ENCODE measurements at places on chromosomes 1 and 21.

GRCh38 chr1:41282679-41283317 is 40.7 kb upstream of the SCMH1 start:
- H3K27me3 ChIP-seq = no peaks in the 10 kb centered on the region
- no peaks in the 10 kb centered on the region for H3K36me3 ChIP-seq
- no peak overlapping the region for H3K27ac ChIP-seq
- DNase-seq = no peak

DNA sequence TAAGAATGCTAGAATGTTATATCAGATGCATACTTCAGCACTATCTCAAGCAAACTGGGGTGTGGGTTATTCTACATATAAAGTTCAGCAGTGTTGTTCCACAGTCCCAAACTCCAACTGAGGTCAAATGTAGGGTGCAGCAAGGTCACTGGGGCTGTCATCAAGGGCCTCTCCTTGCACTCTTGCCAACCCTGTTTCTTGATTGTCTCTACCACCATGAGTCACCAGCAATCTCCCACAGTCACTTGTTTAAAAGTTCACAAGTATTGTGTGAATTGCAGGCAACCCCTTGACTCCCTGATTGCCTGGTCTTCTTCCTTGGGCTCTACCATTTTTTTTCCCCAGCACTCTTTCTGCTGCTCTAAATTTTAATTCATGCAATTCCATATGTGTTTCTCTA is 10.6 kb downstream of the METTL18 start:
- peaks cover 12% of the 10 kb centered on the region for H3K27me3 ChIP-seq
- no peaks in the 10 kb centered on the region for H3K4me1 ChIP-seq
- H3K27ac ChIP-seq = no peak overlapping the region
- no peak overlapping the region for H3K4me3 ChIP-seq
- H3K36me3 ChIP-seq = no peaks in the 10 kb centered on the region

- no peak overlapping the region for H3K4me3 ChIP-seq
- peaks cover 5% of the 10 kb centered on the region for H3K27me3 ChIP-seq
- no peaks in the 10 kb centered on the region for H3K4me1 ChIP-seq
These were observed 6.8 kb upstream of the TRNP1 start for GRCh38 chr1:26986658-26987057.

DNA sequence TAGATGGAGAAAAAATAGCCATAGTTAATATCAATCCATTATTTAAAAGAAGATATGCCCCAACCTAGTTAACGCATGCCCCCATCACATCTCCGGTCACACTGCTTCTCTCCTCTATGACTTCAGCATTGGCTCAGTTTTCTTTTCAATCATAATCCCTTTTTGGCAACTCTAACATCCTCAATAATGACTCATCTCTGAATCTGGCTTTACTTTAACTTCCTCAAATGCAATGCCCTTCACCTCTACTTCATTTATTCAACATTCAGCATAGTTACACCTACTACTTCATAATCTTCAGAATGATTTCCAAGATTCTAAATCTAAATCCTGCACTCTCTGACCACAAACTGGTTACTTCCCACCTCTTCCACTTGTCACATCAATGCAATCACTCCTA is 417.3 kb downstream of the USH2A start:
- H3K4me1 ChIP-seq = no peaks in the 10 kb centered on the region
- H3K36me3 ChIP-seq = no peaks in the 10 kb centered on the region
- H3K27ac ChIP-seq = no peak overlapping the region

DNA sequence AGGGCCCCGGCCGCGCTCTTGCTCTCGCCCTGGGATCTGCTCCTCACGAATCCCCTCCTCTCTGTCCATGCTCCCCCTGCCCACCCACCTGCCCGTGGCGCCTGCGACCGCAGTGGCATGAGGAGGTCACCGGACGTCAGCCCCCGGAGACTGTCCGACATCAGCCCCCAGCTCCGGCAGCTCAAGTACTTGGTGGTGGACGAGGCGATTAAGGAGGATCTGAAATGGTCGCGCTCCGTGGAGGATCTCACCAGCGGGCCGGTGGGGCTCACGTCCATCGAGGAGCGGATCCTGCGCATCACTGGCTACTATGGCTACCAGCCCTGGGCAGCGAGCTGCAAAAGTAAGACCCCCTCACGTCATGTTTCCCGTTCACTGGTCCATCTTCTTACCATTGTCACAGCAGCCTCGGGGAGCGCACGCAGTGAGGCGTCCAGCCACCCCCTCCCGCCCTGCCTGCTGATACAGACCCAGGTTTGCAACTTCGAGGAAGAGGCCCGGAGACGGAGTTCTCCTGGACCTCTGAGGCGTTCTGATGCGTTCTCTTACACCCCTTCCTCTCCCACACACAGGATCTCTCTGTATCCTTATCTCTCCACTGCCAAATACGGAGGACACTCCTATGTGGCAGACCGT is 1.1 kb downstream of the SLC35F3 start:
- peaks cover 9% of the 10 kb centered on the region for H3K27me3 ChIP-seq
- DNase-seq = no peak
- H3K4me3 ChIP-seq = no peak overlapping the region
- no peak overlapping the region for H3K27ac ChIP-seq

GRCh38 chr1:40090652-40091355 is 6.2 kb downstream of the PPT1 start:
- peaks cover 6% of the 10 kb centered on the region for H3K36me3 ChIP-seq
- no peaks in the 10 kb centered on the region for H3K4me1 ChIP-seq
- no peak for DNase-seq
- no peaks in the 10 kb centered on the region for H3K27me3 ChIP-seq
- H3K27ac ChIP-seq = no peak overlapping the region

DNA sequence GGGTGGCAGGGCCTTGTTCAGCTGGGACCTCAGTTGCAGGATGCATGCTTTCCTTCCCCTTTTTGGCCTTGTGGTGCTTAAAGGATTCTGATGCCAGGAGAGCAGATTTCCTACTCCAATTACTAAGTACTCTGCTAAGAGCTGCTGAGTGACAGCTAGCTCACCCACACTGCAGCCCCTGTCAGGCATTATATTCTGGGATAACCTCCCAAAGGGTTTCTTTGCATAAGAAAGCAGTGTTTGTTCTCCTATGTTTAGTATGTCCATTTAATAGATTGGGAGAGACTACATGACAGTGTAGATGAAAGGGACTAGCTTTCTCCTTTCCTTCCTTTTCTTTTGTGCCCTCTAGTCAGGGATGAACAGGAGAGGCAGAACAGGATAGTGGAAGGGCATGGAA is 100.7 kb downstream of the FAM78B start:
- no peaks in the 10 kb centered on the region for H3K36me3 ChIP-seq
- no peak for DNase-seq
- H3K27ac ChIP-seq = no peak overlapping the region
- no peaks in the 10 kb centered on the region for H3K4me1 ChIP-seq
- peaks cover 2% of the 10 kb centered on the region for H3K27me3 ChIP-seq

GRCh38 chr21:28518630-28519029 is 474.0 kb downstream of the LTN1 start:
- no peaks in the 10 kb centered on the region for H3K27me3 ChIP-seq
- H3K36me3 ChIP-seq = no peaks in the 10 kb centered on the region
- H3K4me3 ChIP-seq = no peak overlapping the region
- no peaks in the 10 kb centered on the region for H3K4me1 ChIP-seq

DNA sequence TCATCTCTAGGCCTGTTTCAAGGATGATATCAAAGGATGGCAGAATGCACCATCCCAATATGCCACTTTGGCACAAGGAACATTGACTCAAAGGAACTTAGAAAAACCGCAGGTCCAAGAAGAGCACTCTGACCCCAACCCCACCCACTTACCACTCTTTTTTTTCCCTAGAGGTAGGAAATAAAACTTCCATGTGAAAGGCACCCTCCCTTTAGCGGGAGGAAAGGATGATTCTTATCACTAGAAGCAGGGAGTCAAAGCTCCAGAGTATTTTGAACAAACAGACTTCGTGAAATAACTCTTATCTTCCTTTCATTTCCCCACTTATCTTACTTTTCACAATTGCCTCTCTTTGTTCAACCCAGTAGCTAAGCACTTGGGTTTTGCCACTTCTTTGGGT is 22.2 kb downstream of the PSMG1 start:
- no peak overlapping the region for H3K27ac ChIP-seq
- no peaks in the 10 kb centered on the region for H3K4me1 ChIP-seq
- H3K36me3 ChIP-seq = no peaks in the 10 kb centered on the region
- H3K4me3 ChIP-seq = no peak overlapping the region
- peaks cover 17% of the 10 kb centered on the region for H3K27me3 ChIP-seq

- H3K27me3 ChIP-seq = peaks cover 14% of the 10 kb centered on the region
- H3K4me1 ChIP-seq = no peaks in the 10 kb centered on the region
- no peak overlapping the region for H3K4me3 ChIP-seq
- no peak overlapping the region for H3K27ac ChIP-seq
- no peaks in the 10 kb centered on the region for H3K36me3 ChIP-seq
These were observed 58.5 kb downstream of the HSF2BP start for GRCh38 chr21:43600642-43601402.

DNA sequence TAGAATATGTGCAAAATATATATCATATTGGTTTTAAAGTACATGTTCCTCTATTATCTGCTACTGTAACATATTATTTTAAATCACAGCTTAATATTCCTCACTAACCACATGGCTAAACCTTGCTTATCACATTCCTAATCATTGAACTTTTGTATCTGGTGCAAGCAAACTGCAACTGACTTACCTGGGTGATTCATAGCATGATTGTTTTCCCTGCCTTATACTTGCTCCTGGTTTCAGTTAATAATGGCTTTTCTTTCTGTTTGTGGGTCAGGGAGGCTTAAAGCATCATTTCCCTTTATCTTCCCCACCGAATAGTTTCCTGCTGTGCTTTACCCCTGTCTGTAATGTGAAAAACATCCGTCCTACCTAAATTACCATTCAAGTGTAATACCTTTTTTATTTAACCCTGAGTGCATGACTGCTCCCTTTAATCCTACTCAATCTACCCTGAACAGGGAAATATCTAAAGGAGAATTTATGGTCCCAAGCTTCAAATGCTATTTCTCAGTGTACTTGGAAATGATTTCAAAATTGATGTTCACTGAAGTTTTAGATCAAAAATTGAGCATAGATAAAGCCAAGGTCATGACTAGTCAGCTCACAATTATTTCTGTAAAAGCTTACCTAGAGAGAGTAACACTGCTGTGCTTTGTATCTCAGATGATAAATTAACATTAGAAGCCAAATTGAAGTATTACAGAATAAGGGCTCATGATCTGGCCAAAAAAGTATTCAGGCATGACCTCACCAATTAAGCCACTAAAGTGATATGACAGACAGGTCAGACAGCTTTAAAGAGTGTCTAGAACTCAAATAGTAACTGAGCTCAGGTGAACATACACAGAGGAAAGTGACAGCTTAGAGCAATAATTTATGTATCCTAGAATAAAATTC is 507.1 kb downstream of the BRINP3 start:
- H3K27ac ChIP-seq = no peak overlapping the region
- DNase-seq = no peak
- no peaks in the 10 kb centered on the region for H3K27me3 ChIP-seq
- H3K4me1 ChIP-seq = no peaks in the 10 kb centered on the region

DNA sequence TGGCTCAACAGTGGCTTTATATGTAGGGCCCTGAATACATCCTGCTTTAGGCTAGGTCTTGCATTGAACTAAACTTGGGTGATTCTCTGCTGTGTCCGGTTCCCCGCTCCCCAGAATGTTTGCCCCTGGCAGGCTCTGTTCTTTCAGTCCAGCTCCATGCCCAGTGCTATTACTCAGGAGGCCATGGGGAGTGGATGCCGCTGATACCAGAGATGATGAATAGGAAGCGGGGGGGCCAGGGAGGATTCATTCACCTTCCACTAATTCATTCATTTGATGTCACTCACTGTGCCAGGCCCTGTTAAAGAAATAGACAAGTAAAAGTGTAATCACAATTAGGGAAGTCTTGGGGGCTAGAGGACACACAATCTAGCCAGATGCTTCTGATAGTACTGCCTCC is 83.8 kb downstream of the TMEM53 start:
- no peaks in the 10 kb centered on the region for H3K4me1 ChIP-seq
- H3K4me3 ChIP-seq = no peak overlapping the region
- DNase-seq = no peak
- H3K27ac ChIP-seq = no peak overlapping the region
- H3K27me3 ChIP-seq = no peaks in the 10 kb centered on the region

Measured in T-cell (primary cell).